NCI-H1092 (cell line): ENCODE measurements at places on chromosomes 4 and X.
A peak's percentile ranks its signal among the peaks of the same experiment; 100 is the strongest.

DNA sequence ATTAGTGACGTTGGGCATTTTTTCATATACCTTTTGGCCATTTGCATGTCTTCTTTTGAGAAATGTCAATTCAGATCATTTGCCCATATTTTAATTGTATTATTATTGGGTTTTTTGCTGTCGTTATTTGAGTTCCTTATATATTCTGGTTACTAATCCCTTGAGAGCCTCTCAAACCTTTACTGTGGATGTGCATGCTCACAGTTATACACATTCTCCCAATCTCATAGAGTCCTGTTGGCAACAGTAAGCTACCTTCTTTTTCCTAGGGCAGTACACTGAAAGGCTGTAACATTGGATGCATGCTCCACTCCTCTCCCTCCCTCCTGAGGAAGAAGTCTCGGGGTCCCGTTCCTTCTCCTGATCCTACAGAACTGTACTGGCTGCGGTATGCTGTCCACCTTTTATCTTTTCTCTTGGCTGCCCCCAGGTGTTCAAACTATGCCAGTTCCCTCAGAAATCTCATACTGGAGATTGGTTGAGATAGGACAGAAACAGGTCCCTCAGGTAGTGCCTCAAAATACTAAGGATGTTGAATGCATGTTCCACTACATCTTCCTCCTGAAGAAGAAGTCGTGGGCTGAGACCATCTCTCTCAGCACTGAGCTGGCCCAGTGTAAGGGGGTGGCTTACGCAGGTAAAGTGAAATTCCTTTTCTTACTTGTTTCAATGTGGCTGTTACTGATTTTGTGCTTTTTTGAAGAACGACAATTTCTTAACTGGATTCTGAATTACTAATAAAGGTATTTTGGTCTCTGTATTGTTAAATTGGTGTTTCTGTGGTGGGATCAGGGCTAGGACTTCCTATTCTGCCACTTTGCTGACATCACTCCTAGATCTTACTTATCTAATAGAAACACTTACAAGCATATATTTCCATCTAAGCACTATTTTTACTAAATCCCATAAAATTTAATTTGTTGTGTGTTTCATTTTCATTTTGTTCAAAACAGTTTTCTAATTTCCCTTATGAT, 145.4 kb upstream of the HUWE1 start:
- peak; percentile 16 for DNase-seq

DNA sequence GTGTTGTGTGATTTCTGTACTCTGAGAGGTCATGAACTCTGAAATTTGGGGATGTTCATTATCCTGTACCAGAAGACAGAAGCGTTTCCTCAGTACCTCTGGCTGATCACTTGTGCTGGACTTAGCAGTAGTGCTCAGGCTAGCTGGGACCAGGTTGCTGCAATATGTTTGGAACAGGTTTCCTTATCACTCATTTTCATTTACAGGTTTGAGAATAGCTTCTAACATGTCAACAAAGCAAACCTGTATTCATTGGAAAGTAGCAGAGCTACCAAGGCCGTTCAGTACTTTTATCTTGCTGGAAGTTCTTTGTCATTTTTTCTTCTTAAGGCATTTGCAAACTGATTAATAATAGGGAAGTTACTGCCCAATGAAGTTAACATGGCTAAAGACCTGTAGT, 242.9 kb upstream of the ANKRD50 start:
- DNase-seq: no peak

GRCh38 chr4:113540859-113541258, 220.7 kb downstream of the CAMK2D start:
- DNase-seq: no peak

DNA sequence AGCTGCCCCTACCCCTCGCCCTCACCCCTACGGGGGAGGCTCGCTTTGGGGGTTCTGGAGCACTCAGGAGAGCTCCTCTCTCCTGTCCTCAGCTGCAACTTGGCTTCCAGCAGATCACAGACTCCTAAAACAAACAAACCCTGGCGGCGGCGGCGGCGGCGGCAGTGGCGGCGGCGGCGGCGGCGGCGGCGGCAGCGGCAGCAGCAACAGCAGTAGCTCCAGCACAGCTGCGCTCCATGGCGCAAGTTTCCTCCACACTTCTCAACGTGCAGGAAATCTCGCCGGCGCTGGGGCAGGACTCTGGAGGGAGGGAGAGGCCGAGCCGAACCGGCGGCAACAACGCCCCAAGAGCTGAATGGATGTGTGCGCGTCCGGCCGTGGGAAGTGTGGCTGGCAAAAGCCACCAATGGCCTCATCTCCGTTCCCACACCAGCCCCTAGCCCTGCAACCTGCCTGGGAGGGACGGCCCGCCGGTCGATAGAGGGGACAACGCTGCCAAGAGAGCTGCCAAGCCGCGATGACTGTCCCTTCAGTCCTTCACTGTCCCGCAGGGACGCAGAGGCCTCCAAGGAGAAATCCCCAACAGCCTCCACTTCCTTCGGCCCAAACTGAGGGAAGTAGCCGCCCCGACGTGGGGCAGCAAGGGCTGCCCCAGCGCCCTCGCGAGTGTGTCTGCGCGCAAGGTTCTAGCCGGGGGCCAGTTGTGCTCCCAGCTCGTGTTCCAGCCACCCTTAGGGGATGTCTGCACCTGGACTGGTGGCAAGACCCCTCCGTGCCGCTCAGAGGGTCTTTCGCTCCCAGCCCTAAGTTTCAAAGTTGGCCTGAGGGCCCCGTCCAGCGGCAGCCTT, 775 bp downstream of the SHROOM4 start:
- no peak for DNase-seq

GRCh38 chr4:109548655-109549054, 11.4 kb upstream of the MCUB start:
- no peak for DNase-seq

- peak; percentile 33 for DNase-seq
These were observed at the start of gene DGKK for GRCh38 chrX:50470103-50471031. DGKK (minus strand) TSS chrX:50470825; CDS start chrX:50470678, 147 bp downstream.

GRCh38 chrX:123424546-123424945, 240.5 kb downstream of the GRIA3 start:
- DNase-seq: no peak

- DNase-seq: no peak
These were observed 16.1 kb downstream of the IQCM start for GRCh38 chr4:149799546-149799945.

GRCh38 chrX:151359931-151360871, 36.8 kb upstream of the VMA21 start:
- DNase-seq: peak; percentile 55

GRCh38 chr4:185716141-185716551, 95.8 kb downstream of the SORBS2 start:
- peak; percentile 95 for DNase-seq

DNA sequence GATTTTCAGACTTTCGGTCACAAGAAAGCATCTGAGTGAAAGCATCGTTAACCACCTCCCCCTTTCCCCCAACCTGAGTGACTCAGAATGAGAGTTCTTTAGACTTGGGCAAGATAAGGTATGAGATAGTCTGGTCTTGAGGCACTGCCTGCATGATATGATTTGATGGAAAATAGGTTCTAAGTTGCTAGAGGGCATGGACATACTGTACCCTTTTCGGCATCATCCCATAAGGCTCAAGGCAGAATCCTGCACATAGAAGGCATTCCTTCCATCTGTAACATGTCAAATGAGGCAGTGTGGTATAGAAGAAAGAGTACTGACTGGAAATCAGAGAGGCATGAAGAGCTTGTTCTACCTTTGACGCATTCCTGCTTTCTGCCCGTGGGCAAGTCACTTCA, 16.8 kb upstream of the AMOT start:
- DNase-seq: no peak
